ENCODE measurements at places on chromosomes 6 and 20.

GRCh38 chr6:54291738-54292137 is 16.5 kb upstream of the TINAG start:
- DNase-seq, result no peak

GRCh38 chr6:90304308-90304707 is 7.7 kb upstream of the BACH2 start:
- DNase-seq, result no peak

DNA sequence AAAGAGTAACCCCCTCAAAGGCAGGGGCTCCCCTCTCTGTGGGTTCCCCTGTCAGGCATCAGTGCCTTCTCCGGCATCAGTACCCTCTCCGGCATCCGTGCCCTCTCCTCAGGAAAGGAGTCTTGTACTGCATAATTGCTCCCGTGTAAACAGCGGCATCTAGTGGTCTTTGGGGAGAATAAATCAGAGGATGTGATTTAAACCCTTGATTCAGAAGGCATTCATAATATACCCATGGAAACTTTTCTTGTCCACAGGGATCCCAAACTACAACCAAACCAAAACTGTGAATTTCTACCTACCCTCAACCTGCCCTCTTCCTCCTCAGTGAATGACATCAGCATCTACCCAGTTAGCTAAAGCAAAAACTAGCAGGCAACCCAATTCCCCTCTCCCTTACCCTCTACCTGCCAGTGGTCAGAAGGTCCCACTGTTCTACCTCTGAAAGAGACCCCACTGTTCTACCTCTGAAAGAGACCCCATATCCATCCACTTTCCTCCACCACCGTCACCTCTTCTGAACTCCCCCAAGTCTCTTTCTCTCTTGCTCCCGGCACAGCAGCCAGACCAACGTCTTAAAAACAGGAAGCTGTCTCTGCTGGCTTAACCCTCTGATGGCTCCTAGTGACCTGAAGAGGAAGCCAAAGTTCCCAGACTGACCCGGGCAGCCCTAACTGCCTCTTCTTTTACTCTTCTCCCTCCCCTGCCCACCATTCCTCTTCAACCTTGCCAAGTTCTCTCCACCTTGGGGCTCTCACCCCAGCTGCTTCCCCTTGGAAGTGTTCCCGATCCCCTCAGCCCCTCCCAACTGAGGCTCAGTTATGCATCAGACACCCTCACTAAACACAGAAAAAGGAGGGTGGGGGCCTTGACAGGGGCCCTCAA is 27.2 kb downstream of the UBE2V1 start:
- DNase-seq, result peak; percentile 50

DNA sequence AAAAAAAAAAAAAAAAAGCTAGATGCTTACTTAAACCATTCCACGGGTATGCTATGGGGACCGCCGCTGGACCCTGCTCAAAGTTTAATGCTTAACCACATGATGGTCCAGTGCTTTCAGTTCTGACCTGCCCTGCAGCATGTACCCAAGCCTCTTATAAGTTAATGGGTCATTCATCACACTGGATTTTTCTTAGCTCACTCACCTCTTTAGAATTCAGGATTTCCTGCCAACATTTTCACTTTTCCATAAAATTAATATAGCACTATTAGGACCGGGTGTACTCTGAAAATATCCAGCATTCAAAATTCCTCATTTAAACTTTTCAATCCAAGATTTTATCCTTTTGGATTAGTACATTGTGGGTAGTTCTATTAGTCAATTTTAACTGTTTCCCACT is 140.8 kb downstream of the ALDH8A1 start:
- DNase-seq, result no peak

DNA sequence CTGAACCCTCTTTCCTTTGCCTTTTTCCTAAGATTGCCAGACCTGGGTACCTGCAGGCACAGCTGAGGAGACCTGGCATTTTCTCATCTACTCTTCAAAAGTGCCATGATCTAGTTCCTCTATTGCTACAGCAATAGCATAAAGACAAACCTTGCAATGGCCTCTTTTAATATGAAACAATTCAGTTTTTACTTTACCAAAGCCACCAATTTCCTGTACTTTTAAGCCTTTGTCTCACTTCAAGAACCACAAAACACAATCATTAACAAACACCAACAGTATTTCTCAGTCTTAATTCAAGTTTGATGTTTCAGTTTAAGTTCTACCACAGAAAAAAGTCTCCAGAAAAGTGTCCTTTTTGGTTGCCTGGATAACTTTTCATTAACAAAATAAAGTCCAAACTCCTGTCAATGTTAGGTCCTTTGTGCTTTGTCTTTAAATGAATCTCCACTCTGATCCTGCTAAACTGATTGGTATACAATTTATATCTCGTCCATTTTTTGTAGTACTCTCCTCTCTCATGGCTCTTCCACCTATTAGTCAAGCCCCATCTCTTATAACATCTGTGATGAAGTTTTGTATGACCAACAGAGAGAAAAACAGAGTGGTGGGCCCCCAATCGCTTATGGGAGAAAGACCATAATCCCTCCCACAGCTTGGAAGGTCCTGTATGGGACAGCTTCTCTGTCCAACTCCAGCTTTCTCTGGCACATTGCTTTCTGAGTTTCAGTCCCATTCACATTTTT is 50.5 kb upstream of the THEMIS start:
- DNase-seq, result no peak
